DMS153 (cell line): ENCODE measurements at places on chromosomes 11 and 22.

GRCh38 chr11:7523416-7524210 lies 9.8 kb downstream of the PPFIBP2 start:
- no peak for DNase-seq

DNA sequence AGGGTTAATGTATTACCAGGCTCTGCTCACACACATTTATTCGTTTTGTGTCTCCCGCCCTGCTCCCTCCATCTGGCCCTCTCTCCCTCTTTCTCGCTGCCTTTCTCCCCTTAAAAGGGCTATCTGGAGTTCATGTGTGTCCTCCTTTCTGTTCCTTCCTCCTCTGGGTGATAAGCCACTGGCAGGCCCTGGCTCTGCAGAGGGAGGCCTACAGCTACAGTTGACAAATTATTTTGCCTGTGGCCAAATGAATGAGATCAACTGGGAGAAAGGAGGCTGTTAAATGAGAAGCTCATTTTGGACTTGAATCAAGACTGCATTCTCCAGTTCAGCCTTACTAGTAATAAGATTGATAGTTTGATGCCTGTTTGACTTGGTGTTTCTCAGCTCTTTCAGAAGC lies 17.5 kb upstream of the OPCML start:
- DNase-seq, result no peak

GRCh38 chr11:122721964-122722266 lies 66.4 kb downstream of the UBASH3B start:
- no peak for DNase-seq

- no peak for DNase-seq
Observed at GRCh38 chr11:86940122-86940777, 14.9 kb downstream of the FZD4 start.

DNA sequence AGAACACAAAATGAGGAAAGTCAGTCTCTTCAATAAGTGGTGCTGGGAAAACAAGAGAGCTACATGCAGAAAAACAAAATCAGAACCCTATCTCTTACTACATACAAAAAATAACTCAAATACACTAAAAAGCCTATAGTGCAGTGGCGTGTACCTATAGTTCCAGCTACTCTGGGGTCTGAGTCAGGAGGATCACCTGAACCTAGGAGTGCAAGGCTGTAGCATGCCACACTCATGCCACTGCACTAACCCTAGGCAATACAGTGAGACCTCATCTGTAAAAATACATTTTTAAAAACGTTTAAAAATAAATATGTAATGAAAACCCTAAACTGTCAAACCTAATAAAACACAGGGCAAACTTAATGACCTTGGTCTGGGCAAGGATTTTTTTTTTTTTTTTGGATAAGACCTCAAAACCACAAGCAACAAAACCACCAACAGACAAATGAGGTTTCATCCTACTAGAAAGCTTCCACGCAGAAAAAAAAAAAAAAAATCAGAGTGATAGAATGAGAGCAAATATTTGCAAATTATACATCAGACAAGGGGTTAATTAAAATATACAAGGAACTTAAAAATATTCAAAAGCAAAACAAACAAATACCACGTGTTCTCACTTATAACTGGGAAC lies 35.2 kb downstream of the XKR3 start:
- DNase-seq, result no peak

DNA sequence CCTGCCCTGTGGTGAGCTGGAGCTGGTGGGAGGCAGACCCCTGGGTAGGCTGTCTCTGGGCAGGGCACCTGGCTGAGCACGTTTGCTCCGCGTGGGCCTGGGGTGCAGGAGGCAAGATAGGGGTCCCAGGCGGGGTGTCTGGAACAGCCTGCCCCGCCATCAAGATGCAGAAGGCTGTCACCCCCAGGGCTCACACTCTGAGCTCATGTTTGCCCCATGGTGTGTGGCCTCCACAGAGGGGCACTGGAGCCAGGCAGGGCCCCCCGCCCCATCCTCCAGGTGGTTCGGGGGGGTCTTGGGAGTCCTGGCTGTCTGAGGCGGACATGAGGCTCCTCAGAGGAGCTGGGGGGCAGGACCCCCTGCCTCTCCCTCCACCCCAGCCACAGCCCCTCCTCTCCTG lies 28.9 kb upstream of the CARS1 start:
- no peak for DNase-seq

GRCh38 chr11:120182372-120182771 lies 28.5 kb upstream of the OAF start:
- no peak for DNase-seq

DNA sequence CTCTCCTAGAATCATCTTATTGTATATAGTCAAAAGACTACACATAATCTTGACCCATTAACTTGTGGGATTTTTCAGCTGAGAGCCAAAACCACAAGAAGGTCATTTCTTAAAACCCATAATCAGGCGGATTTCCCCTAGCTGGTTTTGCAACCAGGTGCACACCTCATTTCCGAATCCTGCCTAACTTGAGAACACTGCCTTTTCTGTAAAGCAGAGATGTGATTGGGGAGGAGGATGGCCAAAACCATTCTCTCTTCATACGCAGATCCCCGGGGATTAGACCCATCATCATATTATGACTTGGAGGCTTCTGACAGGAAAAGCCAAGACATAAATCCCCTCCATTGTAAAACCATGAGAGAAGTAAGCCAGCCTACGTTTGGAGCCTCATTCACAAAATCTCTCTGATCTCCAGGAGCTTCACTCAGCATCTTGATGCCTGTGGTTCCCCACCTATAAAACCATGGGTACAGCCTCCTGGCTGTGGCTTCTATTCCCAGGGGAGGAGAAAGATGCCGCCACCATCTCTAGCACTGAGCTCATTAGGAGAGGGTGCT lies 191.3 kb downstream of the KIF18A start:
- DNase-seq, result no peak

- DNase-seq, result no peak
Observed at GRCh38 chr11:28491431-28491830, 383.2 kb downstream of the METTL15 start.

GRCh38 chr11:76318744-76319384 lies 62.1 kb downstream of the THAP12 start:
- DNase-seq, result peak; percentile 63

GRCh38 chr11:95595973-95596489 lies 193.6 kb downstream of the FAM76B start:
- DNase-seq, result no peak

DNA sequence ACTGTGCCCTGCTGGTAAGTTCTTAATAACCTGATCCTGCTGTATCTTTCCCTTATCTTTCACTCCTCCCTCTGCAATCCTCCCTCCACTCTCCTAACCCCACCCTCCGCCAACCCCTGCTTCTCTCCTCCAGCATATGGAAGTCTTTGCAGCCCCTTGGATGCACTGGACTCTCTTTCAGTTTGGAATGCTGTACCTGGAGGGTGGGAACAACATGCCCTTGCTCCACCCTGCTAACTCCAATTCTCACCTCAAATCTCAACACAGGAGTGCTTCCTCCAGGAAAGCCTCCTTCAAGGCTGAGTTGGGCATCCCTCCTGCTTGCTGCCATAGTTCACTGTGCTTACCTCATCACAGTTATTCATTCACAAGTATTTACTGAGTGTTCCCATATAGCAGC lies 52.8 kb upstream of the LDLRAD3 start:
- no peak for DNase-seq

DNA sequence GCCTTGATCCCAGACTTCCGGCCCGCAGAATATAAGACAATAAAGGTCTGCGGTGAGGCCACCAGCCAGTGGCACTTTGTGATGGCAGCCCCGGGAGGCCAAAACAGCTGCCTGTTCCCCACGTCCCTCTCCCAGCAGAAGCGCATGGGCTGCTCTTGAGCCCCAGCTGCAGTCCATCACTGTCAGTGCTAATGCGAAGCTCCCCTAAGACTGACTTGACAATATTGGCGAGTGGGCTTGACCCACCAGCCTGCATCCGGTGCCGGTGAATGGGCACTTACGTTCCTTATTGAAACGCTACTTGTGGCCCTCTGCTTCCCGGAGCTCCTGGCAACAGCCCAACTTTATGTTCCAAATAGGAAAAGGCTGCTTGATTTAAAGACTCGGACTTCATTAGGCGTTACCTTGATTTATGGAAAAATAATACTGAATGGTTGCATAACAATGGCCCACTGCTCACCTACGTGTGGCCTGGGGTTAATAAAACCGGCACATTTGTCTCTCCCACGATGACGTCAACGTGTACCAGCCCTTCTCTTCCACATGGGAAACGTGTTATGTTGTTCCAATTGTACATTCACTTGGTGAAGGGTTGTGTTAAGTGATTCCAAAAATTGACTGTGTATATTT lies 93.4 kb upstream of the SEPTIN5 start:
- DNase-seq, result peak; percentile 53

GRCh38 chr11:94032725-94033124 lies 11.6 kb downstream of the HEPHL1 start:
- DNase-seq, result no peak
